ENCODE measurements at places on chromosomes 4 and X.

- peak; percentile 31 for DNase-seq
Measured at GRCh38 chrX:46582325-46582724, 8.8 kb downstream of the CHST7 start.

DNA sequence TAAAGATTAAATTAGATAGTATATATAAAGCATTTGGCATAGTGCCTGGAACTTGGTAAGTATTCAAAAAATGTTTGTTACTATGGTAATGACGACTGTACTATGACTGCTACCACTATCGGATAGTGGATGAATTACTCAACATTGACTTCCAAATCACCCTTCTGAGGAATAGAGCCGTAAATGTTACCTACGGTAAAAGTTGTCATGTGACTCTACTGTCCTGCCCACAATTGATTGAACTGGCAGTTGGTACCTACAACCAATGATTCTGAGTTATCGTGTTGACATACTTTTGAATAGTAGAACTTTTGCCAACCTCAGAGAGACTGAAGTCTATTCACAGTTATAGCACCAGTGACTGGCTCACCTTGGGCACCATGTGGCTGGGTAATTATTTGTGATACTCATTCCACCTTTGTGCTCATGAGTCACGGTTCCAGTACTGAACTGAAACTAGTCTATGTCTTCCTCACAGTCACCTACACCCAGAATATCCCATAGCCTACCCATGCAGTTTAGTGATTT lies 185.5 kb upstream of the PITX2 start:
- DNase-seq: no peak

DNA sequence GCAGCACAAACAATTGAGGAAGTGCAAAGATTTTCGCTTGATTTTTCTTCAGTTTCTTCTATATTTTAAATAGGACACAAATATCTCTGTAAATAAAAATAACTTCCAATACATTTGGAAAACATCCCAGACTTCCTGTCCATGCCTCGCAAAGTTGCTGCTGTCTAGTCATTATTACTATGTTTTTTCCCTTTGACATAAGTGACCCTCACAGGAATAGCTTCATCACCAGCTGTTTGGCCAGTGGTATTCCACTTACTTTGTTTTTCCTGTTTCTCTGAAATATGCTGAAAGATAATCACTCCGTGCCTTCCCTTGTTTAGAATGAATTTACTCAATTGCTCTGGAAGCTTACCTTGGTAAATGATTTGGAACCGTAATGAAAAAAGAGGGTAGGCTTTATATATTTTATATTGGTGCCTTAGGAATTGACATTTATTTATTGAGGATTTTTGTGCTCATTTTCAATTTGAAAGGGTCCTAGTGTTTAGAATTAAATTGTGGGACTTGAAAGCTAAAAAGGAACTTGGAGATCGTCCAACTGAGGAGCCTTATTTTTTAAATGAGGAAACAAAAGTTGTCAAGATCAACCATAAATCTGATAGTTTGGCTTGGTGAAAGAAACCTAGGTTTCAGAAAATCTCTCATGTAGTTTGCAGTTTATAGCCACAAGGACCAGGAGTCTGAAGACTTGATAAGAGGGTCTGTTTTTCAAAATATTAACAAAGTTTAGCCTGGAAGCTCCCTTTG lies 65.6 kb downstream of the CDKL5 start:
- DNase-seq: no peak

DNA sequence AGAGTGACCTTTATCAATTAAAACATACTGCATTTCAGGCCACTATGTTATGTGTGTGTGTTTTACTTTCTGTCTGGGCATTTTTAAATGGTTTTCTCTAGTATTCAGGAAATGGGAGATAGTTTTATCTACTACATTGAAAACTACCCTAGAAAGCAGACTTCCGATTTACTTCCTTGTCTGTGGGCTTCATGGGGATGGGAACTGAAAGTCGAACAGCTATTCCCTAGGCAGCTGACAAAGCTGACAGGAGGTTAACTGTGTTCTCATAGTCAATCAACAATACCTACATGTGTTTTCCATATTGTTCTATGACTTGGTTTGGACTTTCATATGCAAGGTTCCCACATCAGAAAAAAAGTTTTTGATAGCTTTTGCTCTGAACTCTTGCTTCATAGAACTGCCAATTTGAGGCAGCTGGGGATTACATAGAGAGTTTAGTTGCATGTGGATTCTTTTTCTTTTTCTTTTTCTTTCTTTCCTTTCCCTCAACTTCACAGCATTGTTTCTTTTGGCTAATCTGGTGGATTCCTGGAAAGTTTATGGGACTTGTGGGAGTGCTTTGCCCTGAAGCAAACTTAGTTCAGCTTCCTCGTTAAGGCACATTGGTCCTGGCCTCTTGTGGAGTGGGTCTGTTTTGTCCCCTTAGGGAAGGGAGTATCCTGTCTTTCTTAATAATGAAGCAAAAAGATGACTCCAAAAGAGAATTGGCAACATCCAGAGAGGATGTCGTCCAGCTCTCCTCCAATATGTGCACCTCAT lies 327.1 kb upstream of the GIMD1 start:
- peak; percentile 4 for DNase-seq

GRCh38 chr4:100372432-100372831 lies 145.4 kb downstream of the EMCN start:
- no peak for DNase-seq

DNA sequence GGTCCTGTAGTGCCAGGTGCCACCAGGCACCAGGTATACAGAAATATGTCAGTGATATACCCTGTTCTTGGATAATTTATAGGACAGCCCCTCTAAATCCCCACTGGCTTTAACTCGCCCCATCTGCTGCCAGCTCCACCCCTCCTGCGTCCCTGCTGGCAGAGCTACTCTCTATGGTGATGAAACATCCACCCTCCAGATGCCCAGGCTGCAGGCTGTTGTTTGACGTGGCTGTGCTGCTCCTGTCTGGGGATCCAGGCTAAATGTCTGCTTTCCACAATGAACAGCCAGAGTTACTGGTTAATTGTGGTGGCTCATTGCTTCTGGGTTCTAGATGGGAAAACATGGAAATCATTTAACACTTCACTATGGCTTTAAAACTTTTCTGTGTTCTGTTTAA lies 12.9 kb downstream of the NHSL2 start:
- no peak for DNase-seq

- DNase-seq: no peak
Measured at GRCh38 chr4:117965622-117966021, 68.7 kb upstream of the NDST3 start.

DNA sequence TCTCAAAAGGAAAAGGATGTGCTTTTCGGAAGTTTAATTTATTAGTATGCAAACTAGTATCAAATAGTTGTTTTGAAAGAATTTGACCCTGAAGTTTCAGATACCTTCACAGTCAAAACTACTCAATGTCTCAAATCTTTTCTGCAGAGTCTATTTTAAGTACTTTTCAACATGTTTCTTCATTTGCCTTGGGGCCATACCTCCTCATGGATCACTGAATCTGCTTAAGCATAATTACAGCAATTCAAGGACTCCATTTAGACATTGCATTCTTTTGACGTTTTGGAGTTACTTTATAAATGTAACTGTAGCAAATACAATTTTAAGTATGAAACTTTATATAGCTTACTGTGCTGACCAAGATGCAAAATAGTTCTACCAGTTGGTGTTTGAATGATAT lies 25.5 kb downstream of the PALLD start:
- no peak for DNase-seq

- peak; percentile 89 for DNase-seq
Measured at GRCh38 chr4:76704133-76704881, 193.6 kb downstream of the SOWAHB start.

GRCh38 chr4:77092975-77093374 lies 17.2 kb upstream of the CCNI start:
- DNase-seq: peak; percentile 40

GRCh38 chrX:136646602-136647239 lies 1.2 kb upstream of the CD40LG start:
- no peak for DNase-seq

DNA sequence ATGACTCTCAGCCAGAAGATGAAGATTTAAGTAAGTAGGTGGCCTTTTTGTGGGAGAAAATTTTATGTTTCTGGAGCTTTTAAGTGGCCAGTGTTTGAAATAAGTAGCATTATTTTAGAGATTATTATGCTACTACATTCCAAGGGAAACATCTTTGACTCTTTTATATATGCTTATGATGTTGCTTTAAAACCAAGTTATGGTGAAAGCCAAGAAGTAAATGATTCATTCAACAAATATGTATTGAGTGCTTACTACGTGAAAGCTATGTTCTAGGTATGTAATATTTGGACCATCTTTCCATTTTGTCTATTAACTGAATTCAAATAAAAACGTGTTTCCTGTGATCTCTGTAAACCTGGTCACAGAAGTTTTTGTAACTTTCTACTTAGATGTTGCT lies 58.3 kb downstream of the ZFX start:
- DNase-seq: no peak

- DNase-seq: peak; percentile 95
Measured at GRCh38 chr4:105306158-105306781, 159.6 kb downstream of the TET2 start.

- no peak for DNase-seq
Measured at GRCh38 chr4:122621016-122621507, at the start of gene IL21. Gene IL21, minus strand, starts transcription at chr4:122621066. Its CDS starts 55 bp downstream, at chr4:122621011.

DNA sequence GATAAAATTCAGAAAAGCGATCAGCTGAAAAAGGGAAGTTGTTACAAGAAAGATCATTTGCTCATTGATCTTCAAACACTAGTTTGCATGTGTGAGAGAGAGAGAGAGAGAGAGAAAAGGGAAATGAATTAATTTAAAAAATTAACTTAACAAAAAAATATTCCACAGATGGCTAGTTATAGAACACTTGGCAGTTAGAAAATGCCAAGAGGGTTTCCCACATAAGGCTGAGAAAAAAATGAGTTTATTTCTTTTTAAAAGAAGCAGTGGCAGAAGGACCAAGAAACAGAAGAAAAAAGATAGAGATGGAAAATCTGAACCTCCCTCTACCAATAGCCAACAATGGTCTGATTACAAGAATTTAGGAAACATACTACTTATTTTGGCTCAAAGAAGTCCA lies 47.1 kb downstream of the FGF13 start:
- DNase-seq: no peak

DNA sequence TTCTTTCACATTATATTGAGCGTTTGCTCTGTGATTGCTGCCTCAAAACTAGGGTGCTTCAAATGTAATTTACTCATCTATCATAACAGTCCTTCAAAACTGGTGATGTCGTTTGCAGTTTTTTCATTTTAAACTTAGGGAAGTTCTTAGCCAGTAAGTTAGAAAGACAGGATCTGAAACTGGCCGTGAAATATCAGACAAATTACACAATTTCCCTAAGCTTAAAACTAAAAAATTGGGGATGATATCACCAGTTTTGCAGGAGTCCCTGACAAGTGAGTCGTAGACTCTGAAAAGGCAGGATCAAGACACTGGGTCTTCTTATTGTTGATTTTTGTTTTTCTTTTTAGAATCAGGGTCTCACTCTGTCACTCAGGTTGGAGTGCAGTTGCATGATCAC lies 44.8 kb downstream of the MOB1B start:
- peak; percentile 66 for DNase-seq

DNA sequence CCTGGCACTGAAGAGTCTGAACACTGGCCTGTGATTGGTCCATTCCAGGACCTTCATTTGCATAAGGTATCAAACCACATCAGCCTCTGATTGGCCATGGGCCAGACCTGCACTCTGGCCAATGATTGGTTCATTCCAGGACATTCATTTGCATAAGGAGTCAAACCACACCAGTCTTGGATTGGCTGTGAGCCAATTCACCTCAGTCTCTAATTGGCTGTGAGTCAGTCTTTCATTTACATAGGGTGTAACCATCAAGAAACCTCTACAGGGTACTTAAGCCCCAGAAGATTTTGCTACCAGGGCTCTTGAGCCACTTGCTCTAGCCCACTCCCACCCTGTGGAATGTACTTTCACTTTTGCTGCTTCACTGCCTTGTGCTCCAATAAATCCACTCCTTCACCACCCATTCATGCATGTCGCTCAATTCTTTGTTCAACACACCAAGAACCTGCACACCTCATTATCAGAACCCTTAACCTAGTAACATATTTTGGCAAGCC lies 14.2 kb upstream of the HERC5 start:
- DNase-seq: peak; percentile 30

- no peak for DNase-seq
Measured at GRCh38 chr4:56360071-56360470, 27.2 kb downstream of the AASDH start.

- DNase-seq: no peak
Measured at GRCh38 chrX:119518371-119518770, 46.8 kb downstream of the STEEP1 start.

GRCh38 chr4:54228961-54229501 lies at the start of gene PDGFRA:
Gene PDGFRA, plus strand, starts transcription at chr4:54229293. Its CDS starts 29,476 bp downstream, at chr4:54258769.
- no peak for DNase-seq

DNA sequence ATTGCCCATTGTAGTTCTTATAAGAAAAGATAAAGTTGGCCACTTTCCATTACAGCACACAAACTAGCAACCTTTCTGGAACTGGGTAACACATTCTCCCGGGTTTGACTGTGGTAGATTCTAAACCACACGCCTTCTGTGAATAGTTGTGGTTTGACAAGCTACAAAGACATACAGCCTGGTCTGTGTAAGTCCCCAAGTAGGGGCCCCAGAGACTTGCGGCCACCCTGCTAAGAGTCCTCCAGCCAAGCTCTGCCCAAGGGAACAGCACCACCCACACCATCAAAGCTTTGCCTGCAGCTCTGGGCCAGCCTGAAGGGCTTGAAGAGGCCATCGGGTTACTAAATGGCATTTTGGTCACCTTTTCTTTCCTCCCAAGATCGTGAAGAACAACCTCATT lies 203.4 kb downstream of the MAML3 start:
- DNase-seq: no peak

DNA sequence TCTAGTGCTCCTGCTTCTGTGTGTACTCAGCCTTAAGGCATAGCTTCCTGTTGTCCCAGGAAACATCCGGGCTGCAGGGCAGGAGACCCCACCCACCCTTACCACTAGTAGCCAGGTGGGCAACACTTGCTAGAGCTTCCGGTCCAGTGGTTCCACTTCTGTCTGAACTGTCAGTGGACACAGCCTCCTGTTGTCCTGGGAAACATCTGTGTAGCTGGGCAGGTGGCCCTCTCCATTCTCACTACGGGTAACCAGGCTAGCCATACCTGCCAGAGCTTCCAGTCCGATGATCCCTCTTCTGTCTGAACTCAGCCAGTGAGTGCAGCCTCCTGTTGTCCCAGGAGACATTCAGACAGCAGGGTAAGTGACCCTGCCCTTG lies 372.2 kb downstream of the INPP4B start:
- no peak for DNase-seq

DNA sequence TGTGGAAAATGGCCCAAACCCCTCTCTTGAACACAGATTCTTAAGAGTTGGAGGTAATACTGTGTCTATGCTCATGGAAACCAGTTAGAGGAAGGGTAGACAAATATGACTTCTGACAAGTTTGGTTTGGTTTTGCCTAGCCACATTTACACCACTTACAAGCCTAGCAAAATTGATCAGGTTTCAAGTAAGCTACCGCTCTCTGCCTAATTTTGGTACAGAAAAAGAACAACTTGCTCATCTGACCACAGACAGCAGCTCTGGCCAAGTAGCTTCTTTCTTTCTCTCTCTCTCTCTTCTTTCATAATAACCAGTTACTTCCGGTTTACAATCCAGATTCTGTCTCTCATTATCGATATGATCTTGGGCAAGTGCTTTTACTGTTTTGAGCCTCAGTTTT lies 260.0 kb downstream of the GLUD2 start:
- no peak for DNase-seq
